Right cardiac atrium (tissue), 5 donors: ENCODE measurements at places on chromosomes 3 and 15. TPM values are rescaled to one million over a fixed set of nuclear protein-coding genes. Genes with fewer than 3 reads are reported as not detected.

GRCh38 chr3:147415874-147416273 lies 6.7 kb downstream of the ZIC1 start:
- DNase-seq, result no peak

NR2E3 gene
- total RNA-seq, result not detected

DNA sequence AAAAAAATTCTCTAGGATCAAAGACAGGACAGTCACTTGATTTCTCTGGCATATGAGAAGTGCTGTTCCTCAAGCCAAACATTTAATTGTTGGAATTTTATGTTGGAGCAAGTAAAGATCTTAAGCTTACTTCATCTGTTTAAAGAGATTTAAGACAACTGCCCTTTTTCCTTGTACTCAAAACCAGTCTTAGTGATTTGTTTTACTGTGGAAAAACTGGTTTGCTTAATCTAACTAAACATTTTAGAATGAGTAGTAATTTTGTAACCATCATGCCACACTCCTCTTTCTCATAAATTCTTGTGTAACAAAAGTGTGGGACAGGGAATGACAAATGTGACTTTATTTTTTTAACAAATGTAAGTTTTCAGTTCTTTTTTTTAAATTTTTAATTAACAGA lies 18.4 kb downstream of the PRKCI start:
- DNase-seq, result no peak

CAPN3 gene
- total RNA-seq, result 6.8 TPM

- DNase-seq, result no peak
Measured at GRCh38 chr3:84066915-84067314, 891.9 kb upstream of the CADM2 start.

PRR20G gene
- total RNA-seq, result not detected

EPHB3 gene
- 1.3 TPM for total RNA-seq
